Stimulated activated CD8-positive, alpha-beta memory T cell treated with anti-CD3 and anti-CD28 coated beads, Interleukin-4, amount 100 ng/mL, for 4 hours (primary cell): ENCODE measurements at places on chromosomes 5 and 9.

DNA sequence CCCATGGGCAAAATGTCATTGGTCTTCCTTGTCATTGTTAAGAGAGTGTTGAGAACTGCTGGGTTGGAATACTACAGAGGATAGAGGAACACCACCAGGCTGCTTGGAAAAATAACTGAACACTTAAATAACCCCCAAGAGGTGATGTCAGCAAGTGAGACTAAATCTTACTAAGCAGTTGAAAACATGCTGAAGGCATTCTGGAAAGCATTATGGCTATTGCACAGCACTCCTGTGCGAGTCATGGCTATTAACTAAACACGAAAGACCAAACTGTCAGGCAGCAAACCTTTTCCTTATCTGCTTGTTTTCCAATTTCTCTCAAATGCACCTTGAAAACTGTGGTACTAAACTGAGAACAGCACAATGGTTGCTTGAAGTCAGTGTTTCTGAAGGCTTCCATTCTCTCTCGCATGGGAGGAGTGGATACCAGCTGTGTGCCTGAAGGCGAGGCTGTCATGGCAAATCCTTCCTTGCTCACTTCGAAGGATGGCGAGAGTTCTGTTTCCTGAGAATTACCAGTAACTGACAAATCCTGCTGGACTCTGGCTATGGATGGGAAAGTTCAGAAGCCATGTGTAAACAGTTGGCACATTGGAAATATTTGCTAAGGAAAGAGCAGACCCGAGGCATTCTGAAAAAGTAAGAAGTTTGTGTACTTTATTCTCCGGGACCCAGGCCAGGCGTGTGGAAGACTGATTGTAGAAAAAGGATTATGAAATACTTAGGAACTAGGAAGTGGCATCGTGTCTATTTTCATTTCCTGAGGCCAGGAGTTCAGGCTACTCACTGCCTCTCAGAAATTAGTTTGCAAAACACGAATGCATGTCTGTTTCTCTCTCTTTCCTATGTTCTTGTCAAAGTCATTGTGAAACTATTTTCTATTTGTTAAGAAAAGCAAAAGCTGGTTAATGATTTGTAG, 182.1 kb downstream of the DMRT2 start:
- DNase-seq: no peak

- DNase-seq: no peak
Observed at GRCh38 chr5:149633476-149634350, 52.4 kb downstream of the ARHGEF37 start.

DNA sequence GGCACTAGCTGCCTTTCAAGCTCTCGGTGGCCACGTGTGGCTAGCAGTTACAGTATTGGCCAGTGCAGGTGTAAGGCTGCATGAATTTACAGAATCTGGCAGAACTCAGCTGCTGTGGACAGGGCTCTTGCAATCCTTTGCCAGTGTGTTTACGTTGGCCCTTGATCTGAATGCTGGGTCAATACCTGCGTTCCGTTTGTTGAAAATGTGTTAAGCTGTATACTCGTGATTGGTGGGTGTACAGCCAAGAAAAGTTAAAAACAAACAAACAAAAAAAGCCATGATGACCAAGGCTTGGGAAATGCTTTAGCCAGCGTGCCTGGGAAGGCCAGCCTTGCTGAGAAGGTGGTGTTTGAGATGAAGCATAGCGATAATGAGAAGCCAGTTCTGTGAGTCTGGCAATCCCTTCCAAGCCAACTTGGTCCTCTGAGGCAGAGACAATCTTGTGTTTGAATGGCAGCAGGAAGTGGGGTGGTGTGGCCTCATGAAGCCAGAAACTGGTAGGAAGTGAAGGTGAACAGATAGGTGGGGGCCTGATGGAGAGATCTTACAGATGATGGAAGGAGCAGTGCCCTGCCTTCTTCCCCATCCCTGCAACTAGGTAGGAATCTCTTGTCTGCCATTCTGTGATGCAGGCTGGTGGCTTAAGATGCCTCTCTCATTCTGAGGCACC, 820 bp upstream of the CFAP90 start:
- DNase-seq: no peak

DNA sequence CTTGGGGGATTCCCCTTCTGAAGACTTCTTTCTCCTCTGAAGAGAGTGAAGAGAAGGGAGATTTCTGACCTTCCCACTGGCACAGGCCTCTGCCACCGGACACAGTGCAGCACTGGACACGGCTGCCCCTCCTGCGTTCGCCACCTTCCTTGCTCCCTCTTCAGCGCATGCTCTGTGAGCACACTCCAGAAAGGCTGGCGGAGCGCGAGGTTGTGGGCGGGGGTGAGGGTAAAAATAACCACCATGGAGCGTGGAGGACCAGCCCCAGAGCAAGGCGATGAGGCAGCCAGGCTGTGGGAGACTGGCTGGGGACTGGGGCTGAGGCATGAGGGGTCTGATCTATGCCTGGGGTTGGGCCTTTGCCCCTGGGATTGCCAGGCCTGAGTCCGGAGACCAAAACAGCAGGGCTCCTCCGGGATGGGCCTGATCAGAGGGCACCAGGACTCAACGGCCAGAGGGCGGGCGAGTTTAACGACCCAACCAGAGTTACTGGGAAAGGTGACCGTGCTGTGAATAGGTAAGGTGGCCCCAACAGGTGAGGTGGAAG, 97.2 kb downstream of the ROR2 start:
- DNase-seq: no peak

DNA sequence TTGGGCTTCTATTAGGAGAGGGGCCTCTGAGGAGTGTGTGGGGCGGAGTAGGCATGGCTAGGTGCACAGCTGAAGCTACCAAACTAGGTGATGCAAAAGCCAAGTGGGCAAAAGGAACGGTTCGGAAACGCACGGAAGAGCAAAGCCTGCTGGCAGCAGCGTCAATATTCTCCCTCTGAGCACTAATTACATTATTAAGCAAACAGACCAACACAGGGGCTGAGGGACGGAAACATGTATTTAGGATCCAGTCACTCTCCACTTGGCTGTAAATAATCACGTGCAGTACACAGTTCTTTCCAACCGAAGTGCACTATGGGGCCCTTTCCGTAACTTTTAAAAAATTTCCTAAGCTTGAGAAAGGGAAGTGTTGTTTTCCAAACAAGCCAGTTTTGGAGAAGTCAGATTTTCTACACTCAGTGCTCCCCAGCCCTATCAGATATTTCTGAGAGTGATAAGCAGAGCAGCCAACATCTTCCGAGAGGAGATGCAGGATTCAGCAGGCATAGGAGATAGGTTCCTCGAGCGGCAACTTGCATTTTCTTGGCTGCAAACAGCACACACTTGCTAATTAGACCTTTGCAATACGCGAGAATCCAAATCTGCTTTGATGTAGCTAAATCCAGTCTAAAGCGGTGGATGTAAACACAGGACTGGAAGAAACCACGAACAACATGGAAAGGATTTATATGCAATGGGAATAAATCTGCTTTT, 217.2 kb upstream of the TBCA start:
- no peak for DNase-seq

- no peak for DNase-seq
Observed at GRCh38 chr5:37915097-37915736, 75.4 kb upstream of the GDNF start.

GRCh38 chr9:26375448-26375847, 517.2 kb downstream of the CAAP1 start:
- no peak for DNase-seq

DNA sequence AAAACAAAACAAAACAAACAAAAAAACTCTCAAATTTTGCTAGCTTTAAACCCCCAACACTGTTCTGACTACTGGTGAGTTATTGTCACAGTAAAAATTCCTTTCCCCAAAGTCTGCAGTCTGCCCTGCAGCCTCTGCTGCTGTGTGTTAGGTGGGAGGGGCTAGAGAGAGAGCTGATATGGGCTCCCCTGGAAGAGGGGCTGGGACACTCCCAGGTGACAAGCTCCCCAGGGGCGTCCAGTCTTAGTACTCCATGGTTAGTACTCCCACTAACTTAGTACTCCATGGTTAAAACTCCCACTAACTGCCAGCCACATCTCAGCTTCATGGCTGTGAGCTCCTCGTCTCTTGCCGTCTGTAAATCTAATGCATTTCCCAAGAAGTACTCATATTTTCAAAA, 191.9 kb downstream of the FANCC start:
- DNase-seq: no peak

- DNase-seq: no peak
Observed at GRCh38 chr5:112163435-112163834, 255.6 kb downstream of the EPB41L4A start.

- DNase-seq: no peak
Observed at GRCh38 chr5:55584398-55585205, 49.8 kb upstream of the PLPP1 start.

- no peak for DNase-seq
Observed at GRCh38 chr9:82673919-82674318, 389.0 kb downstream of the RASEF start.

GRCh38 chr9:118009614-118010013, 305.4 kb downstream of the TLR4 start:
- no peak for DNase-seq

- no peak for DNase-seq
Observed at GRCh38 chr9:102445181-102445747, 549.9 kb upstream of the CYLC2 start.

GRCh38 chr5:149517461-149518122, 33.6 kb downstream of the CSNK1A1 start:
- DNase-seq: no peak

DNA sequence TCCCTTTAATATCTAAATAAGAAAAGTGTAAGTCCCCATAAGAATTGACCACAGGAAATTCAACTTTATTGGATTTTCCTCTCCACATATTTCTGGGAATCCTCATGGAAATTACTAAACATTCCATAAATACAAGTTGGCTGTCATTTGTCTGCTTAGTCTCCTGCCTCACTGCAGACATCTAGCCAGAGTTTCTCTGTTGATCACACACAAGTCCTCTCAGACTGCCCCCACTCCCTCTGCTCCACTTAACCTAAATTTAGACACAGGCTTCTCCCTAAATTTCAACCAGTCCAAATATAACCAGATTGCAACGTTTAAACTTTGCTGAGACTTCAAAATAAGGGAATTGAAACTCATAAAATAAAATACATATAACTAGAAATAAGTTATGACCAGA, 982.1 kb downstream of the DTWD2 start:
- DNase-seq: no peak

- DNase-seq: no peak
Observed at GRCh38 chr5:109016300-109016699, 268.6 kb downstream of the FER start.

GRCh38 chr5:103014983-103015382, 105.0 kb downstream of the GIN1 start:
- no peak for DNase-seq

GRCh38 chr5:74055486-74056106, 429.6 kb downstream of the ARHGEF28 start:
- no peak for DNase-seq

GRCh38 chr5:125113328-125113727, 366.9 kb upstream of the ZNF608 start:
- DNase-seq: no peak

DNA sequence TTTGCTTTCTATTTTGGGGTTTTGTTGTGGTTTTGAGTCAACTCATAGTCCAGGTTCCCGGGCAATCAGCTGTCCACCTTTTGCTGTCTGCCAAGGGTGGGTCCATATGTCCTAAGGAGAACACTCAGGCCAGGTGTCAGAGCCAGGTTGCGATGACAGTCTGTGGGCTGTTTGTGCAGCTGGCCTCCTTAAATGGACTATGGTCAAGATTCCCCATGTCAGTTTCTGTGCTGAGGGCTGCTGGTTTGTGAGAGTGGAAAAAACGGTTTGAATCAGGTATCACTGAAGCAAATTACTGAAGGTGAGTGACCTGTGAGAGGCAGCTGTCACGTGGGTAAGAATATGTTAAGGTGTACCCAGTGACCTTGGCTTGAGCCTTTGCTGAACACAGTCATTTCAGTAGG, 33.0 kb downstream of the SNX30 start:
- DNase-seq: no peak

DNA sequence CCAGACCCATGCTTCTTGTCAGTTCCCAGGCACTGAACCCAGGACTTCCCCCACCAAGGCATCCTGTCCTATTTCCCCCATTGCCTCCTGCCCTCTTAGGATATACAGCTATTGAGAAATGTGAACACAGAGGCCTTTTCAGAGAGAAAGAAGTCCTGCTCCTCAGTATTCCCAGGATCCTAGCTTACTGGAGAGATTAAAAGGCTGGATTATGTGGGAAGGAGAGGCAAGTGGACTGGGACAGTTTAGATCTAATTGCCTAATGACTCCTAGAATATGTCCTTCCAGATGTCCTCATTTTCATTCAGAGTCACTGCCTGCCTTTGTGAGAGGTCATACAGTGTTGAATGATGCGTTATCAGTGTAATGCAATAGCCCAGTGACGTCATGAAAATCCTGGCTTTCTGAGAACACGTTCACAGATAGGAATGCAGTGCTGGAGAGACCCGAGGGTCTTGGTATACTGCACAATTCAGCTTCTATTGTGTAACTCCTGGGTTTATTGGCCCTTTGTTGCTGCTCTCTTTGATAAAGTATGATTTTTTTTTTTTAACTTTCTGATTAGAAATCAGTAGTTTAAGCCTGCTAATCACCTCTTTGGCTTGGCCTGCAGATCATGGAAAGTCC, 26.2 kb downstream of the WWC1 start:
- no peak for DNase-seq

GRCh38 chr9:2874001-2874750, 30.3 kb upstream of the PUM3 start:
- DNase-seq: no peak

DNA sequence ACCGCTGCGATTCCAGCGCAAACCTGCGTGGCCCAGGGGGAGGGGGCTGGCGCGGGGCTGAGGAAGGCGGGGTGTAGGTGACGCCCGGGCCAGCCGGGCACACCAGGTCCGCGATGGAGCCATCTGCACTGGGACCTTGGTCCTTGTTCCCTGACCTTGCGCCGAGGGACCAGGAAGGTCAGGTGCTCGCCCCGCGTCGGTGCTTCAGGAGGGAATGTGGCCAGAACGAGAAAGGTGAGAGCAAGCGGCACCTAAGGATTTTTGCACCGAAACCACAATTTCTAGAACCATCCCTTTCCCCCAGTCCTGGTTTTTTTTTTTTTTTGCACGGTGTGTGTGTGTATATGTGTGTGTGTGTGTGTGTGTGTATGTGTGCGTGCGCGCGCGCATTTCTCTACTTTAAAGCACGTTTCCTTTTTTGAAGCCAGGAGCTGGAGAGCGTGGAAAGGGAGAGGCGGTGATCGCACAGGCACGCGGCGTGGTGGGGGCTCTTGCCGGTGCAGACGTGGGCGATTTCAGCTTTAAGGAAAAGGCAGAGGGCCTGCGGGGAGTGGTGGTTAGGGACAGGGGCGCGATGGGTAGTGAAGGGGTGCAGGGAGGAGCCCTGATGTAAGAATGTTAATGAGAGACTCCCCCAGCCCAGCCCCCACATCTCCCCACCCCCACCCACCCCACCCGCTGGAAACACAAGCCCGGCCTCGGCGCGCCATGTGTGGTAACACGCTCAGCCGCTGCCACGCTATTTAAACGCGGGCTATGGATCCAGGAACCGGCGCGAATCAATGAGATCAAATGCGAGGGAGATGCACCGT, at the start of gene NPR3:
NPR3 (plus strand) TSS at position 772 of the 812 bp plus-strand sequence. CDS start 456 bp downstream, outside the sequence.
- DNase-seq: no peak

- no peak for DNase-seq
Observed at GRCh38 chr5:168353216-168353957, 61.9 kb downstream of the WWC1 start.

- no peak for DNase-seq
Observed at GRCh38 chr9:20200991-20201431, 412.2 kb upstream of the SLC24A2 start.
